B cell (primary cell): ENCODE measurements at places on chromosomes 16 and 17. TPM values are rescaled to one million over a fixed set of nuclear protein-coding genes. Genes with fewer than 3 reads are reported as not detected.
A peak's percentile ranks its signal among the peaks of the same experiment; 100 is the strongest.

- H3K36me3 ChIP-seq = no peaks in the 10 kb centered on the region
- H3K4me1 ChIP-seq = no peaks in the 10 kb centered on the region
- no peaks in the 10 kb centered on the region for H3K27me3 ChIP-seq
- DNase-seq = peak; percentile 26
These were observed 6.4 kb downstream of the HAP1 start for GRCh38 chr17:41728056-41728455.

DNA sequence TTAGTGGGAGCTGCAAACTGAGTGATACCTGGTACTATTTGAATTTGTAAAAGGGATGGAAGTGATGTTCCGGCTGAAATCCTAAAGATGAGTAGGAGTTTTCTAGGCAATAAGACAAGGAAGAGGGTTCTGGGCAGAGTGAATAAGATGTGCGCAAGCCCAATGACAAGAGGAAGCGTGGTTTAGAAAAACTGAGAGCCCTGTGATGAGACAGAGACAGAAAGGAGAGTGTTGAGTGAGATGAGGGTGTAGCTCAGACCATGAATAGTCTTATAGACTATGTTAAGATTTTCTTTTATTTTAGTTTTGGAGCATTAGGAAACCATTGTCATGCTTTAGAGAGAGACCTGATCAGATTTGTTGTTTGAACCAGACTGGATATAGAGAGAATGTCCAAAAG, 50.2 kb downstream of the COX10 start:
- H3K4me3 ChIP-seq = no peak overlapping the region
- H3K27ac ChIP-seq = no peak overlapping the region
- no peak for DNase-seq
- no peaks in the 10 kb centered on the region for H3K27me3 ChIP-seq

DNA sequence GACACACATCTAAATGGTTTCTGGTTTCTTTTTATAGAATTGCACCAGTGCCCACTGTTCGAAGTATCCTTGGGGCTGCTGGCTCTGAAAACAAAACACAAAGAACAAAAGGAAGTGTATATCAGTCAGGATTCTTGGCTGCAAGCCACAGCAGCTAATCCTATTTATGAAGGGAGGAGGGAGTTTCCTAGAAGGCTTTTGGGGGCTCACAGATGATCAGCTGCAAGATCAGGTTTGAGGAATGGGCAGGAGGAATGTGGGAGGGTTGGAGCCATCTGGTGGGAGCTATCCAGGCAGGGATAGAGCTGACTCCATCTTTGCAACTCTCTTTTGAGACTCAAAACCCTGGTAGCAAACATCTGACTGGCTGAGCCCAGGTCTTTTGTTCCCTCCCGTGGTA, 118.3 kb upstream of the EEF2KMT start:
- H3K4me3 ChIP-seq = no peak overlapping the region
- no peaks in the 10 kb centered on the region for H3K36me3 ChIP-seq
- no peak overlapping the region for H3K27ac ChIP-seq

GRCh38 chr17:78034429-78035091, 76.1 kb downstream of the TNRC6C start:
- no peak for DNase-seq
- no peaks in the 10 kb centered on the region for H3K4me1 ChIP-seq
- no peak overlapping the region for H3K4me3 ChIP-seq
- H3K27me3 ChIP-seq = no peaks in the 10 kb centered on the region

DNA sequence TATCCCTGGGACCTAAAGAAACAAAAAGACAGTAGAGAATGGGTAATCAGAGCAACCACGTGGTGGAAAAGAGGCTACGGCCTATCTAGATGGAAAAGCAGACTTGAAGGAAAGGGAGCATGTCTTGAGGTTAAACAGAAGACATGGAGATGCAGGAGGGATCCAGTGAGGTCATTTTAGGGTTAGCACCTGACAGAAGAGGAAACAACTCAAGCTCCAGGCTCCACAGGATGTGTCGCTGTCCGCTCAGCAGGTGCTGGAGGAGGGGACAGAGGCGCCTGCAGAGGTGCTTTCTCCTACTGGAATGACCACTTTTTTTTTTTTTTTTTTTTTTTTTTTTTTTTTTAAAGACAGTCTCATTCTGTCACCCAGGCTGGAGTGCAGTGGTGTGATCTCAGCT, 47.5 kb upstream of the CLEC3A start:
- DNase-seq = no peak
- H3K36me3 ChIP-seq = no peaks in the 10 kb centered on the region
- H3K27ac ChIP-seq = no peak overlapping the region
- H3K27me3 ChIP-seq = no peaks in the 10 kb centered on the region

DNA sequence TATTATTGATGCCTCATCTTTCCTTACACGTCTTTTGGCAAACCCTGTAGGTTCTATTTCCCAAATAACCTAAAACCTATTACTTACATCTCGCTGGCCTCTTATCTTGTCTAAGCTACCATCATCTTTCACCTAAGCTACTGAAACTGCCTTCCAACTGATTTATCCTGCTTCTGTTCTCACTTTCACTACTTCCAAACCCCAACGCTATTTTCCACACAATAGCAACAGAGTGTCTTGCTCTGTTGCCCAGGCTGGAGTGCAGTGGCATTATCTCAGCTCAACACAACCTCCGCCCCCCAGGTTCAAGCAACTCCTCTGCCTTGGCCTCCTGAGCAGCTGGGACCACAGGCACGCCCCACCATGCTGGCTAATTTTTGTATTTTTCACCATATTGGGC, 52.8 kb upstream of the INTS2 start:
- H3K27me3 ChIP-seq = no peaks in the 10 kb centered on the region
- peaks cover 8% of the 10 kb centered on the region for H3K36me3 ChIP-seq
- H3K27ac ChIP-seq = no peak overlapping the region
- no peak overlapping the region for H3K4me3 ChIP-seq
- H3K4me1 ChIP-seq = no peaks in the 10 kb centered on the region

- H3K27ac ChIP-seq = no peak overlapping the region
- H3K27me3 ChIP-seq = no peaks in the 10 kb centered on the region
- H3K4me3 ChIP-seq = no peak overlapping the region
- H3K36me3 ChIP-seq = no peaks in the 10 kb centered on the region
- no peak for DNase-seq
These were observed 13.6 kb downstream of the VASN start for GRCh38 chr16:4385066-4385788.

DNA sequence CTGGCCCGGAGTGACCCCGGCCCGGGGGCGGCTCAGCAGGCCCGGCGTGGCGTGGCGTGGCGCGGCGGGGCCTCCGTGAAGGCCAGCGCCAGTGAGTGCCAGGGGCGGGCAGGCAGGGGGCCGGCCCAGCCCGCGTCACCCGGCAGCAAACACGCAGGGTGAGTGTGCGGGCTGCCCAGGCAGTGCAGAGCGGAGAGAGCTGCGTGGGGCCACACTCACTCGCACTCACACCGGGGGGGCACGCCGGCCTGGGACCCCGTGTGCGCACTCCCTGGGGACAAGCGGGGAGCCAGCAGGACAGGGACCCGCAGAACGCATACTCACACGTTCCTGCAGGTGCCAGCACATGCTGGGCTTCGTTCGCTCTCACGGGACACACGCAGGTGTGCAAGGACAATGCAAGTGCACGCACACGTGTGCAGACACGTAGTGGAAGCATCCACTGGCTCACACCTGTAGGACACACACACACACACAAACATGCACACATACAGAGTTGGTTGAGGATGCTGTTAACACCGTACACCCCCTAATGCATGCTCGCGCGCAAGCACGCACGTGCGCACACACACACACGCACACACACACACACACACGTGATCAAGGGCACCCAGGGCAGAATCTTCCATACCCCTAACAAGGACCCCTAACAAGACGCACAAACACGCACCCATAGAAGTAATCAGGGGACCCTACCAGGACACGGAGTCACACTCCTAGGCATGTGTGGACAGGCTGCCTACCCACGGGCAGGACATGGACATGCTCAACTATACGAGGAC, 7.7 kb downstream of the USP6 start:
- no peak overlapping the region for H3K4me3 ChIP-seq
- DNase-seq = no peak
- no peaks in the 10 kb centered on the region for H3K36me3 ChIP-seq
- no peaks in the 10 kb centered on the region for H3K27me3 ChIP-seq

DNA sequence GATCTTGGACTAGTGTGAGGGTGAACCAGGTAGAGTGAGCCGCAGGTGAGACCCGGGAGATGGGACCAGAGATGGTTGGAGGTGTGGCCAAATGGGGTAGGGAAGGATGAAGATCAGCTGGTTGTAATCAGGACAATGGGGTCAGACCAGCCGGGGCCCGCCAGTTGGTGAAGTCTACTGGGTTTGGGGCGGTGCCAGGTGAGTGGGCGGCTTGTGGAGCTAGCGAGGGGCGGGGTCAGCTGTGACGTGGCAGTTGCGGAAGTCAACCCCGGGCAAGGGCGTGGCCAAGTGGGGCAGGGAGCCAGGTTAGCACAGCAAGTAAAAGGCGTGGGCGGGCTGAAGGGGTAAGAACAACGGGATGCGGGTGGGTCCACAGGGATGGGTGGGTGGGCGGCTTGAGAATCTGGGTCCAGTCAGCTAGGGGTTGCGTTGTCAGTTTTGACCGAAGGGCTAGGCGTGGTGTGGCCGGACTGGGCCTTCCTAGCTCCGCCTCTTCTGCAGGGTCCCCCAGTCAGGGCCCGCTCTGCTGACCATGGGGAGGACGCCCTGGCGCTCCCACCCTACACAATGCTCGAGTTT, 25.5 kb upstream of the ALKBH5 start:
- no peaks in the 10 kb centered on the region for H3K27me3 ChIP-seq
- no peaks in the 10 kb centered on the region for H3K36me3 ChIP-seq
- H3K4me3 ChIP-seq = peak overlapping the region; percentile 55
- H3K4me1 ChIP-seq = peaks cover 12% of the 10 kb centered on the region
- peak; percentile 95 for DNase-seq
- peak overlapping the region; percentile 65 for H3K27ac ChIP-seq

GRCh38 chr17:57328109-57328882, 72.0 kb downstream of the MSI2 start:
- no peak overlapping the region for H3K27ac ChIP-seq
- no peaks in the 10 kb centered on the region for H3K36me3 ChIP-seq
- DNase-seq = no peak
- no peaks in the 10 kb centered on the region for H3K27me3 ChIP-seq
- H3K4me1 ChIP-seq = no peaks in the 10 kb centered on the region

DNA sequence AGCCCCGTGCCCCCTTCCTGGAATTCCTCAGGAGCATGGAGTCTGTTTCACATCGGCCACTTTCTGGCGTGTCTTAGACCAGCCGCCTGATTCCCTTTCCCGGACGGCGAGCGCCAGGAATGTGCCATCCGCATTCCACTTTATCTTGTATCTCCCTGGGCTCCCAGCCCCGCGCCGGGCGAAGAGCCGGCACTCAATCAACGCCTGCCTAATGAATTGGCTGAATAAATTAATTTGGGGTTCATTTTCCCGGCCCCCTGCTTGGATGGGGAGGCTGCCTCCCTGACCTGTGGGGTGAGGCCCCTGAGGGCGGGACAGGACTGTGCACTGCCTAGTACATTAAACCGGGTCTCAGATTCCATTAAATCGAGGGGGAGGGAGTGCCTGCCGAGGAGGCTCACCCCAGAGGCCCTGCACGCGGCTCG, 282.3 kb upstream of the TNRC6C start:
- H3K4me3 ChIP-seq = no peak overlapping the region
- H3K36me3 ChIP-seq = no peaks in the 10 kb centered on the region
- H3K4me1 ChIP-seq = no peaks in the 10 kb centered on the region
- H3K27ac ChIP-seq = no peak overlapping the region

- H3K4me1 ChIP-seq = peaks cover 92% of the 10 kb centered on the region
- no peak overlapping the region for H3K27ac ChIP-seq
- H3K36me3 ChIP-seq = no peaks in the 10 kb centered on the region
These were observed 88.8 kb downstream of the IRF8 start for GRCh38 chr16:85987750-85988078.

Gene CYB5D1
- polyA plus RNA-seq = 6.1 and 6.3 TPM in 2 replicates

Gene DGKE
- polyA plus RNA-seq = 5.7 and 8.9 TPM in 2 replicates

Gene NPB
- not detected in 2 replicates for polyA plus RNA-seq

Gene NPIPA8
- 2.2 and 15.7 TPM in 2 replicates for polyA plus RNA-seq

Gene MFSD6L
- polyA plus RNA-seq = 0.09 and 0.24 TPM in 2 replicates

Gene MYO15A
- polyA plus RNA-seq = 1.7 and 3.1 TPM in 2 replicates

Gene TMEM235
- polyA plus RNA-seq = not detected in 2 replicates

Gene APOBR
- 0.81 and 1.3 TPM in 2 replicates for polyA plus RNA-seq

Gene FGF11
- 2.7 and 3.3 TPM in 2 replicates for polyA plus RNA-seq

Gene KCTD5
- polyA plus RNA-seq = 15.2 and 17.2 TPM in 2 replicates

Gene PRSS8
- not detected in 2 replicates for polyA plus RNA-seq

Gene GABARAPL2
- 73.0 and 107 TPM in 2 replicates for polyA plus RNA-seq

Gene RAC3
- polyA plus RNA-seq = 1.1 and 2.0 TPM in 2 replicates

Gene SMIM36
- not detected in 2 replicates for polyA plus RNA-seq
